ENCODE measurements at places on chromosomes 12 and 14.

- DNase-seq, result no peak
These were observed 76.1 kb downstream of the NUAK1 start for GRCh38 chr12:106062693-106063092.

- no peak for DNase-seq
These were observed 12.1 kb downstream of the LTBR start for GRCh38 chr12:6396031-6396430.

DNA sequence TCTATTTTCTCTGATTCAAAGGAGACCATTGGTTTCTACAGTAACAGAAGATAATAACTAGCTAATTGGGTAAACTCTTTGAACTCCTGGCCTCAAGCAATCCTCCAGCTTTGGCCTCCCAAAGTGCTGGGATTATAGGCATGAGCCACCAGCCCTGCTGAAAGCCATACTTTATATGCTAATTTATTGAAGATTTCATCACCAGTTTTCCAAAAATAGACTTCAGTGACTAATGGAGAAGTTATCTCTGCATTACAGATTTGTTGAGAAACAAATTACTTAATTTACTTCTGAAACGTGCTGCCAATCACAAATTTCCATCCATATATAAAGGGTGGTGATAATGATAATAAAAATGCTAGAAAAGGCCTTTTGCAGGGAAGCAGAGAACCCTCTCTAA, 1758.1 kb upstream of the SEL1L start:
- DNase-seq, result no peak

DNA sequence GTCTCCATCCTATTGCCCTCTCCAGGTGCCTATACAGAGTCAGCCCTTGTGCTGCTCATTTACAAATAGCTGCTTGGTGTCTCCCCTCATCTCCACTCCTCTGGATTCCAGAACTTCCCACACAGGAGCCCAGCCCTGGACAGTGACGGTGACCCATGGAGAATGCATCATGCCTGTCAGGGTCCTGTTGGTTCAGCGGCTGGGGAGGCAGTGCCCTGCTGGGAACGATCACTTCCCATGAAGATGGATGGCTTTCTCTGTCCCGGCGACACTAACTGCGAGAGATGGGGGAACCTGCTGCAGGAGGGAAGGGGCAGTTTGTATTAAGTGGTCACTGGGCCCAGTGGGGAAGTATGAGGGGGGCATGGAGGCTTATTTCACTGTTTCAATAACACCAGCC, 395.0 kb upstream of the TBX3 start:
- DNase-seq, result no peak

GRCh38 chr14:36281309-36281708, 39.1 kb downstream of the MBIP start:
- no peak for DNase-seq

GRCh38 chr14:76937181-76938091, 91.1 kb downstream of the IRF2BPL start:
- DNase-seq, result no peak

- no peak for DNase-seq
These were observed 159.5 kb downstream of the ZNF664 start for GRCh38 chr12:124132530-124132929.

GRCh38 chr12:49566361-49566760, 1.6 kb downstream of the MCRS1 start:
- DNase-seq, result no peak

GRCh38 chr14:55180434-55180833, 11.0 kb downstream of the DLGAP5 start:
- DNase-seq, result no peak

Measured in A549 (cell line).